ENCODE measurements at places on chromosomes 6 and 20.

DNA sequence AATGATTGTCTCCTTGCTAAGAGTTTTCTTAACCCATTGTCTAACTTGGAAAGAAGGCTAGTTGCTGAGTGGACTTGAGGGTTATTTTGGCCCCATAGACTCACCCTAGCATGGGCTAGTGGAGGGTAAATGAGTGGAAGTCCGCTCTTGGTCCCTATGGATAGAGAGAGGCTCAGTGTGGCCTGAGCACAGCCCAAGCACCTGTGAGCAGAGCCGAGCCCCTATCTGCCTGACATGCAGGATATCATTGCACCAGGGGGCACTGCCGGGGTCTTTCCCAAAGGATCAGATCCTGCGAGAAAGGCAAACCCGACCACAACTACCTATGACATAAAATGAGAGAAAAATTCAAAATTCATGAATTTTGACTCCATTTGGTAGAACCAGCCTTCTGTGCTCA, 70.6 kb upstream of the GGTLC1 start:
- no peak for DNase-seq

- DNase-seq, result no peak
Observed at GRCh38 chr6:113642714-113643406, 214.3 kb upstream of the MARCKS start.

DNA sequence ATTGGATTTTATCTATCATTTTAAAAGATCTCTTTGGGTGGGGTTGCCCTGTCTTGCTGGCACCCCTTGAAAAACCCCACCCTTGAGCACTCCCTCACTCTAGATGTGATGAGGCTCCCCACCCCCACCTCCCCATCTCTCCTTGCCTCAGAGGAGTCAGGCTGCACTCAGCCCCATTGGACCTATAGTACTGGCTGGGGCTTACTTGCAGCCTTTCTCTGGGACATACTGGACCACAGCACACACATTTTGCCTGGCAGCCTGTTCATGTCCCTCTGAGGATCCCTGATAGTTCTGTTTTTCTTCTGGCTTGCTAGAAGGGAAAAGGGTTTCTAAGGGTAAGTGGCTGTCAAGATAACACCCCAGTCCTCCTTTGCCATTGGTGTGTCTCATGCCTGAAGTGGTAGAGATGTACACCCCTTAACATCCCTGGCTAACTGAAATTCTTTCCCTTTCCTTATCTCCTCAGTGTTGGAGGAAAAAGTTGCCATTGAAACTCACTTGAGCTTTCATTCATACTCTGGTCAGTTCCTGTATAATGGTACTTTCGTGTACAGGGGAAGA, 553.4 kb upstream of the CITED2 start:
- DNase-seq, result no peak

- DNase-seq, result no peak
Observed at GRCh38 chr20:2800521-2801285, at the start of gene CPXM1. Gene CPXM1 (minus strand): TSS chr20:2800627. CDS start chr20:2800572, 55 bp downstream.

- DNase-seq, result no peak
Observed at GRCh38 chr6:160130729-160131484, 9.3 kb downstream of the SLC22A1 start.

DNA sequence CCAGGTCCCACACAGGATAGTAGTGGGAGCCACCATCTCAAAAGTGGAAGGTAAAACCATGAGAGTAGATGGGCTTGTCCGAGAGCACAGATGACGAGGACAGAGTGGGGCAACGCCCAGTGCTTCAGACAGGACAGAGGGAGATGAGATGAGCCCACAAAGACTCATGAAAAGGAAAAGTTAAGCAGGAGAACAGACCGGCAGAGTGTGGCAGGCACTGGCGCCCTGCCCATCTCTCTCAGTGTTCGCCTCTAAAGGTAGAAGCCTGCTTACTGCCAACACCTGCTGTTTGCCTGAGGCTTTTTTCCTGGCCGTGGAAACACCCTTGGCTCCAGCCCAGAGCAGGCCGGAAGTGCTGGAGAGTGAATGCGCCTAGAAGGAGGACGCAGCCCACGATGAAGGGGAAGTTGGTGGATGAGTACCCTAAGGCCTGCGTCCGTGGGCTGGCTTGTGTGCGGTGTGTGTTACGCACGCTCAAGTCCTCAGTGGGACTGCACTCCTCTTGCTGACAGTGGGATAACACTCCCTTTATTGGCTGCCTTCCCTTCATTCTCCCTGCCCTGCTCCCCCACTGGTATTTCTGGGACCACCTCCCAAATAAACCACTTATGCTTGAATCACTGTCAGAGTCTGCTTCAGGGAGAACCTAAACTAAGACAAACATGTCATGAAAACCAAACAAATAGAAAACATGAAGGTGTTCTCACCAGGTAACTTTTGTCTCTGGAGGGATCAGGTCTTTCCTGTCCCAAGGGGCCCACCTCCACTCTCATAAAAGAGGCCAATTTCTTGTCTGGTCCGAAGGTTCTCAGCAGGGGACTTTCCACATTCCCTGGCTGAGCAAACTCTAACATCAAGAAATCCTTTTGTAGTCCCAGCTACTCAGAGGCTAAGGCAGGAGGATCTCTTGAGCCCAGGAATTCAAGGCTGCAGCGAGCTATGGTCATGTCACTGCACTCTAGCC, 9.1 kb upstream of the FOXP4 start:
- no peak for DNase-seq

DNA sequence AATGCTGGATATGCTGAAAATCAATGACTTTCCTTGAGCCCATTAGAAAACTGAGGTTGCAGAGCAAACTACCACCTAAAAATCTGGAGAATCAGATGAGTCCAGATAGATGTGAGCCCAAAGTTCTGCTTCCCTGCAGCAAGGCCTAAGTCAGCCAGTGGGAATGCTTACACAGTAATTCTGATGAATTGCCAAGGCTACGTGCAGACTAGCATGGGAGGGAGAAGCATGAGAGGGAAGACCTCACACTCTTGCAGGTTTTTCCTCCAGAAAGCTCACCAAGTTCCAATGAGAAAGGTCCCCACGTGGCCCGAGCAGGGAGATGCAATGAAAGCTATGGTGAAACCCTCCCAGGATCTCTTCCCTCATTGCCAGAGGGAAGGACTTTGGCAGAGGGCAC, 104.8 kb upstream of the SIRPA start:
- DNase-seq, result no peak

- DNase-seq, result no peak
Observed at GRCh38 chr6:128230267-128230989, 290.0 kb downstream of the PTPRK start.

- DNase-seq, result no peak
Observed at GRCh38 chr6:4308364-4308763, 173.0 kb upstream of the ECI2 start.

Data from stimulated activated CD8-positive, alpha-beta memory T cell treated with anti-CD3 and anti-CD28 coated beads, Interleukin-4, amount 100 ng/mL, for 1 hour (primary cell).